Hindlimb muscle (tissue), 1 donor: ENCODE measurements at places on chromosomes 2 and 18.

GRCh38 chr2:10538224-10538894 lies 90.2 kb upstream of the ODC1 start:
- DNase-seq, result no peak

- no peak for DNase-seq
These were observed 139.0 kb upstream of the LINC00305 start for GRCh38 chr18:64287926-64288325.

DNA sequence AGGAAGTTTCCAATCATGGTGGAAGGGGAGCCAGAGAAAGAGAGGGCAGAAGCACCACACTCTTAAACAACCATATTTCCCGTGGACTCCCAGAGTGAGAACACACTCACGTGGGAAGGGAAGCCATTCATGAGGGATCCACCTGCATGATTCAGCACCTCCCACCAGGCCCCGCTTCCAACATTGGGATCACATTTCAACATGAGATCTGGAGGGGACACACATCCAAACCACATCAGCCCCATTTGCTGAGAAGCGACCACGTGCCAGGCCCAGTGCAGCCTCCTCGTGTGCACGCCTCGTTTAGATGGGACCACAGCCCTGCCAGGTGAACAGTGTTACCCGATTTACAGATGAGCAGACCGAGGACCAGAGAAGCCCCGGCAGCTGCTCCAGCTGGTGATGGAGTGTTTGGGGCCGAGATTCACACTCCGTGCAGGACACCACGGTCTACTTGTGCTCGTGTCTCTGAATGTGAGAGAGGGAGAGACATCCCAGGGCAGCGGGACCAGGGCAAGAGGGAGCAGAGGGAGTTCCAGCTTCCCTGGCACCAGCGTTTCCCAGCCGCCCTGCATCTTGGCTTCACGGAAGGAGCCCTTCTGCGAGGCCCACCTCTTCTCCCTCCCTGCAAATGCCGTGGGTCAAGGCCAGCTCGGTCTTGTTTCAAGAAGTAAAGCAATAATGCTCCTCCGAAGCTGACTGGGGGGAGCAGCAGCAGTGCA lies 76.9 kb upstream of the ODC1 start:
- DNase-seq, result no peak

DNA sequence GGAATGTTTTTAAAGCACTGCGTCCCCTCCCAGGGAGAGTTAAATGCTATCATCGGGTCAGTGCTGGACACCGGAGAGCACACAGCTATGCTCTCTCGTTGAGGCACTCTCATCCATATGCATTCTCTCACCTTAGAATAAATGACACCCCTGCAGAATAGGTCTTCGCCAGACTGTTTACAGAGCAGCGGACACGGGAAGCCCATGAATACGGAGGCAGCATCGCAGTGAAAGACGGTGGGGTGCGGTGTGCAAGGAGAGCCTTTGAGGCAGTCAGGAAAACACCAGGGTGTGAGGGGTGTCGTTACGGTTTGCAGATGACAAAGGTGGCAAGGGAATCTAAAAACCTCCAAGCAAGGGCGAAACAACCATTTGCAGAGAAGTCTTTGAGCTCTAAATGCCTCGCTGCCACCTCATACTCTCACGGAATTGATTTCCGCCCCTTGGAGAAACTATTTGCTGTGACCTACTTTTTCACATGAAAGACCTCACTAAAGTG lies 169.2 kb upstream of the FHL2 start:
- no peak for DNase-seq

- no peak for DNase-seq
These were observed 7.7 kb downstream of the FBXO15 start for GRCh38 chr18:74139888-74140287.

- DNase-seq, result no peak
These were observed 859.1 kb upstream of the ACVR2A start for GRCh38 chr2:146985753-146986152.

- DNase-seq, result no peak
These were observed 26.6 kb downstream of the TMEM18 start for GRCh38 chr2:650343-651310.

DNA sequence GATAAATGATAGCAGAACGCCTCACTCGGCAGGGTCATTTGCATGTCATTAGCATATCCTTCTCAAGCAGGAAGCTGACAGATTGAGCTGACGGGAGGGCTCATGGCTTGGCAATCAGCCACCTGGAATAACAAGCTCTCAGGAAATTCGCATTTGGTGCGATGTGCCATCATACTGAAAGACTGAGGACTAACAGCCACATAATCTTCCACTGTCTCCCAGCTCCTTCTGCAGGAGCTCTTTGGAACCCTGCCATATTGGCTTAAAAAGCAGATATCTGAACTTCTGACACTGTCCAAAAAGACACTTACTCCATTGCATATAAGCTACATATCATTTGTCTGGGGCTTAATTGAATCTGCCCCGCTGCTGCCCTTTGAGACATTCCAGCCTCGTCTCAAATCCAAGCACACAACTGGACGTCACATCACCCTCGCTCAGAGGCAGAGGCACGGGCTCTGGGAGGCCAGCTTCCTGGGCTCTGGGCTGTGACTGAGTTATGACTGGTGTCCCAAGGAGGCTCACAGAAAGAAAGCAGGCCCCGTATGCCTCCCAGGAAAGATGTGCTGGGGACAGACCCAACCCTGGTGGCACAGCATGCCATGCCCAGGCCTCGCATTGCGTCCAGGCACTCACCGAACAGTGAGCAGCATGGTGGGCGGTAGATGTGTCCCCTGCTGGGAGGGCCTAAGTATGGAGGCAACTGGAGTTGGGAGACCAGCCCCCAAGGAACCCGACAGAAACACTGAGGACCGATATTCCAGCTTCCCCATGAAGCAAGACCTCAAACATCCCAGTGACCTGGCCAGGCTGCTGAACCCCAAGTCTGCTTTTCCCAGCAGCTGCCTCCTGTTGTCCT lies 228.0 kb downstream of the ATAD2B start:
- DNase-seq, result peak; percentile 31

GRCh38 chr2:97688062-97688827 lies 18.7 kb downstream of the C2orf92 start:
- DNase-seq, result no peak

- no peak for DNase-seq
These were observed 239.2 kb downstream of the ATAD2B start for GRCh38 chr2:23687713-23688112.

DNA sequence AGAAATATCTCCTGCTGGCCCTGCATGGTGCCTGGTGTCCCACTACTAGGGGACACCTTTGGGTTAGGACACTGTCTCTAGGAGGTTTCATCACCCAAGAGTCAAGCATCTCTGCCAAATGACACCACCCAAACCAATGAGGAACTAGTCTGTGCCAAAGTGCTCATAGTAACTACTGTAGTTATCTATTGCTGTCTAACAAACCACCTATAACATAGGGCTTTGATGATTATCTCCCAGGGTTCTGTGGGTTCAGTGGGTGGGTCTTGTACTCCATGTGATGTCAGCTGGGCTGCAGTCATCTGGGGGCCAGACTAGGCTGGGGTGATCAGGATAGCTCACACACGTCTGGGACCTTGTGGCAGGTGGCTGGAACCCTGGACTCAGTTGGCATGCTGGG lies 59.8 kb downstream of the EPAS1 start:
- DNase-seq, result no peak

DNA sequence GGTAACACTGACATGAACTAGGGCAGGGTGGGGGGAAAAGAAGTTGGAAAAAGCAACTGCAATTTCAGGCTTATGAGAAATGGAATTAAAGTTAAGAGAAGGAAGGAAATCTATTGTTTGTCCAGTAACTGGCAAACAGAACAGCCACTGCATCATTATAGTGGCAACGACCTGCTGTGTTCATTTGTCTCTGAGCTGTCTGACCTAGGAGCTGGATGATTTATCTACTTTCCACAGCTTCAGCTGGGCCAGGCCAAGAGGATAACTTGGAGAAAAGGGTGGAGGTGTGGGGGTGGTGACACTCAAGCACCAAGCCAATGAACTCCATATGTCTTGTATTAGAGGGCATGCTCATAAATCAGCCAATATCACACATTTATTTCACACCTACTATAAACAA lies 291.5 kb upstream of the KLHL29 start:
- no peak for DNase-seq

DNA sequence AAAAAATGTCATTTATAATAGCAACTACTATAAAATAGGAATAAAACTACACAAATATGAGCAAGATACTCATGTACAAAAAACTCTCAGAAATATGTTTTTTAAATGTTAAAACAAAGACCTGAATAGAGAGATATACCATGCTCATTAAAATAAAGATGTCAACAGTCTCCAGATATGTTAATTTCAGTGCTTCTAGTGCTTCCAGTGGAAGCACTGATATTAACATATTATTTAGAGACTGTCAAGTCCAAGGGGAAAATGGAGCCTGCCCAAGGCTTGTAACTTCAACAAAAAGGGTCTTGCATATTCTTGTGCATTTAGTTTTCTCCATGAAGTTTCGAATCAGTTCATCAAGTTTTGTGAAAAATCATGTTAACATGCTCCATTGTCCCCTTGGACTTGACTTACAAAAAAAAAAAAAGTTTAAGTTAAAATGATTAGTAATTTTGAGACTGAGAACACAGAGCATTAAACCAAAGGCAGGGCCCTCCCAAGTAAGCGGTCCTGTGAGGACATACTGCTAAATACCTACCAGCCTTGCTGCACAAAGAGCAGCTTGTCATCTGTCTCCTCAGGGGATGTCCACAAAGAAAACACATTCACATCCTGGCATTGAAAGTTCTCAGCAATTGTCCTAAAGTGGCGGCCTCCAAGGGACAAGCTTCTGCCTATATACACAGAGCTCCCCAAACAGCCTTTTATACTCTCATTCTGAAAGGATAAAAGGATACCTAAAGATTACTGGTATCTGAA lies 501.9 kb upstream of the CHAC2 start:
- no peak for DNase-seq

- no peak for DNase-seq
These were observed 192.8 kb upstream of the ZNF521 start for GRCh38 chr18:25544546-25545287.

DNA sequence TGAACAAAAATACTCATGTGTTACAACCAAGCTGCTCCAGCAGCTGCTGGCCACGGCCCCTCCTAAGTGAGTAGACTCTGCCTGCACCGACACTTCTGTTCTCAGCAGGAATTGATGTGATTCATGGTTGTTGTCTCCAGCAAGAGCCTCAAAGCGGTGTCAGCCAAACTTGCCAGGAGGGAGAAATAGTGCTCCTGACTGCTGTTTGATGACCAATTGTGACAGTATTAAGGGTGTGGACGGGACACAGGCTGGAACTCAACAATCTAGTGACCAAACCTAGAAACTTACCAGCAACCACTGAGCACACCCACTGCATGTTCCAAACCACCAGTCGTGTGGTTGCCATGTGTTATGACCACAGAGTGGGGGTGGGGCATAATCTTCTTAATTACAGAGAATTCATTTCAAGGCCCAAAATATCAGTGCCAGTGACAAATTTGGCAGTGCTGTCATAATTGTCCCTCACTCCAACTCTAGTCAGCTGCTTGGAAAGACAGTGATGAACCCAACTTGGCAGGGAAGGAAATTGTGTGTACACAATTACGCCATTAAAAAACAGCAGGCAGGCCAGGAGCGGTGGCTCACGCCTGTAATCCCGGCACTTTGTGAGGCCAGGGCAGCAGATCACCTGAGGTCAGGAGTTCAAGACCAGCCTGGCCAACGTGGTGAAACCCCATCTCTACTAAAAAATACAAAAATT lies 30.4 kb downstream of the FBLN7 start:
- no peak for DNase-seq

DNA sequence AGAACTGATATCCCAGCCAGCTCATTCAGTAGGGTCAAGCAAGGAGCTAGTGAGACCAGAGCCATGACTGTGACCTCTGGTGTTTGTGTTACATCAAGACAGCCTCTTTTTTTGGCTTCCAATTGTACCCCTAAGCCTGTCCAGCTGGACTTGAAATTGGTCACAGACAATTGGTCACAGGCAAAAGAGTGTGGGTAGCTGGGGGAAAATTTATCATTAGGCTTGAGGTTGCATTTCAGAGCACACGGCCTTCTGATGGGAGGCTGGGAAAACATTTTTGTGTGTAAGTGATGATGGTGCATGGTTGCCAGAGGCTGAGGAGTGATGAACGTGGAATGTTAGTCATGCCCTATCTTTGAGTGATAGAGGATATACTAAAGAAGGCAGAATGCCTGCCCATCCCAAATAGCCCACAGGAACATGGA lies 285.1 kb upstream of the SLC14A2 start:
- DNase-seq, result no peak

GRCh38 chr2:143526498-143526897 lies 397.3 kb downstream of the ARHGAP15 start:
- DNase-seq, result no peak

GRCh38 chr18:58887613-58887963 lies 22.9 kb downstream of the ZNF532 start:
- DNase-seq, result no peak

- DNase-seq, result no peak
These were observed 52.1 kb downstream of the SLC4A3 start for GRCh38 chr2:219679571-219679970.

- DNase-seq, result no peak
These were observed 112.9 kb downstream of the PLB1 start for GRCh38 chr2:28608500-28609424.

DNA sequence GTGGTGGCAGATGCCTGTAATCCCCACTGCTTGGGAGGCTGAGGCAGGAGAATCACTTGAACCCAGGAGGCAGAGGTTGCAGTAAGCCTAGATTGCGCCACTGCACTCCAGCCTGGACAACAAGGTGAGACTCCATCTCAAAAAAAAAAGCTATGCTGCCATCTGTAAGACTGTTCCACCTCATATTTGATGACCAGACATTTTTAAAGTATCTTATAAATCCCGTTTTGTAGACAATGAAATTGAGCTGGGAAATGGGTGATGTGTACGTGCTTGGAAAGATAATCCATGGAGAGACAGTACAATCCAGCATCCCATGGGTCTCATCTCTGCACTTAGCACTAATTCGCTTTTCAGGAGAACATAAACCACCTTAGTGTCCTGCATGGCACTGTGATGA lies 126.5 kb upstream of the ATP5MC3 start:
- DNase-seq, result no peak

DNA sequence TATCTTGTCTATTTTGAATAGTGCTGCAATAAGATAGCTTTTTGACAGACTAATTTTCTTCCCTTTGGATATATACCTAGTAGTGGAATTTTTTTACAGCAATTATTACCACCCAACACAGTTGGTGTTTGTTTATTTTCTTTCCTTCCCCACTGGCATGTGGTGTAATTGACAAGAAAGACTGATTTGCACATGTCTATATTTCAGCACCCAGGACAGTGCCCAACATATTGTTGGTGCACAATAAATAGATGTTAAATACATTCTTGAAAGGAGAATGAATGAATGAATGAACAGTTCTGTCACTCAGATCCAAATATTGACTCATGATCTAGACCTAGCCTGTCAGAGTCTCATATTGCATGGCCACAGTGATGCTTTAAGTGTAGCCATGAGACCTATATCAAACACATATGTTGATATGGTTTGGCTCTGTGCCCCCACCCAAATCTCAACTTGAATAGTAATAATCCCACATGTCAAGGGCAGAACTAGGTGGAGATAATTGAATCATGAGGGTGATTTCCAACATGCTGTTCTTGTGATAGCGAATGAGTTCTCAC lies 538.2 kb downstream of the NYAP2 start:
- no peak for DNase-seq
